ENCODE measurements at places on chromosomes 7 and 10.

DNA sequence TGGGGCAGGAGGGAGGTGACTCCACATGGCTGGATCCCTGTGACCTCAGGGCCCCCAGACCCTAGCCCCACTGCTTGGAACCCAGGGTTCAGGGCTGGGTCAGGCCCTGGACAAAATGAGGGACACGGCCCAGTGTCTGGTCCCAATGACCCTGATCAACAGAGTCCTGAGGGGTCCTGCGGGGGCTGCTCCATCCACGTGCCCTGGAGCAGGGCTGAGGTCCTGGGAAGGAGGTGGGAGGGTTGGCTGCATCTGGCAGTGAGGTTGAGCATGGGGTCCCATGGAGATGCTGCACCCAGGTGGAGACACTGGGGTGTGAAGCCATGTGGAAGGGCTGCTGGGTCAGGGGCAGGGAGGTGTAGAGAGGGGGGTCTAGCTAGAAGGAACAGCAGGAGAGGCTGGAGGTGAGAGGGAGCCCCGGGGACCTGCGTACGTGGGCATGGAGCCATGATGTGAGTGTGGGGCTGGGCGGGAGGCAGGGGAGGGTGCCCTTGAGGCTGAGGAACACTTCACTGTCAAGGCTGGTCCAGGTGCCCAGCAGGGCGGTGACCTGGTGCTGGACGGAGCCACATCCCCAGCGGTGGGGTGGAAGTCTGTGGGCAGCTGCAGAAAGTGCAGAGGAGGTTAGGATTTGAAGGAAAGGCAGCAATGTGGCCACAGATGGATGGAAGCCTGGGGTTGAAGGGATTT, 604 bp downstream of the SCART1 start:
- peaks cover 4% of the 10 kb centered on the region for H3K27me3 ChIP-seq
- peak overlapping the region; percentile 42 for H3K4me3 ChIP-seq
- no peaks in the 10 kb centered on the region for H3K4me1 ChIP-seq
- no peaks in the 10 kb centered on the region for H3K36me3 ChIP-seq
- no peak overlapping the region for H3K27ac ChIP-seq
- DNase-seq: no peak

DNA sequence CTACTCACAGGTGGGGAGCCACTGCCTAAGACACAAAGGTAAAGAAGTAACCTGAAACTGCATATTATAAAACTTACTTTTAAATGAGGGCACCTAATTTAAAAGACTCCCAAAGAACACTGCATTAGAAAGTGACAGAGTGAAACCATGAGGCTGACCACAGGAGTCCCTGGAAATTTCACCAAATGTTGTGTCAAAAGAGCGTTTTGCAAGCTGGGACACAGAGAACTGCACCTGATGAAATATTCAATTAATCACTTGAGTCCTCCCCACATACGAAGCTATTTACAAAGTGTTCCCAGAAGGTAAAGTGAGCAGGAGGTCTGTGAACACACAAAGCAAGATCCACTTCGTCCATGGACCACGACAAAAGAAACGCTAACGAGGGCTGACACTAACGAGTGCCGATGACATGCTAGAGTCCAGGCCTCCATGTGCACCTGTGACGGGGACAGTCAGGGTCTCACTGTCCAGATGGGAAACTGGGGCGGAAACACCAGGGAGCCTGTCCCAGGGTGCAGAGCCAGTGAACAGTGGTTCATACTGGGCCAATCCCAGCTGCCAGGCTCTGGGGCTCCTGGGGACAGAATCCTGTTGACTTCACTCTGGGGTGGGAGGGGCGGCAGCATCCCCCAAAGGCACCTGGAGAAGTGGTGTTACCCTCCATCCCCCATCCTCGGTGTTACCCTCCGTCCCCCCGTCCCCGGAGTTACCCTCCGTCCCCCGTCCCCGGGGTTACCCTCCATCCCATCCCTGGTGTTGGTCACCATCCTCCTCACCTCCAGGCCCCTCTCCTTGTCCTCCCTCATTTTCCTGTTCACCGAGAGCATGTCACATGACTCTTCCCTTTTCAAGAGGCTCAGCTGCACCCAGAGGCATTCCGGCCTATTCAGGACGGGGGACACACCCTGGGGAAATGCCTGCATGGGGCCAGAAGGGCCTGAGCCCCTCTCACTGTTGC, 63.4 kb downstream of the DIP2C start:
- peaks cover 14% of the 10 kb centered on the region for H3K27me3 ChIP-seq
- no peak overlapping the region for H3K27ac ChIP-seq
- H3K4me3 ChIP-seq: no peak overlapping the region
- no peaks in the 10 kb centered on the region for H3K36me3 ChIP-seq
- peaks cover 5% of the 10 kb centered on the region for H3K4me1 ChIP-seq

DNA sequence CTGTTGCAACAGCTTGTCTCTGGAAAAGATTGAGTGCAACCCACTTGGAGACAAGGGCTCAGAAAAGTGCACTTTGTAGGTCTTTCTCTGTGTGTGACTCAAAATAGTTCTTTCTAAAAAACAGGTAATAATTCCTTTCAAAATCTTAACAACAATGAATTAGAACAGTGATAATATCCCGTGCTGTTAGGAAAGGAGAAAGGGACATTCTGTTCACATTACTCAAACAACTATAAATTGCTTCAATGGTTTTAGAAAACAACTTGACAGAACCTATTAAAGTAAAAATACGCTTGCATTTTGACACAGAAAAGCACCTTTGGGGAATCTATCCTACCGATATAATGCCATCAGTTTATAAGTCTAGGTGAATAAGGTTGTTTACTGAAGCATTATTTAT, 468.1 kb upstream of the DPP6 start:
- DNase-seq: no peak
- H3K36me3 ChIP-seq: no peaks in the 10 kb centered on the region
- no peak overlapping the region for H3K27ac ChIP-seq
- H3K4me3 ChIP-seq: no peak overlapping the region

- H3K4me3 ChIP-seq: no peak overlapping the region
- peaks cover 34% of the 10 kb centered on the region for H3K4me1 ChIP-seq
- no peak for DNase-seq
- peaks cover 12% of the 10 kb centered on the region for H3K27me3 ChIP-seq
- no peak overlapping the region for H3K27ac ChIP-seq
- H3K36me3 ChIP-seq: no peaks in the 10 kb centered on the region
Observed at GRCh38 chr7:148626828-148627227, 36.3 kb downstream of the C7orf33 start.
